ENCODE measurements at places on chromosomes 7 and 10.

DNA sequence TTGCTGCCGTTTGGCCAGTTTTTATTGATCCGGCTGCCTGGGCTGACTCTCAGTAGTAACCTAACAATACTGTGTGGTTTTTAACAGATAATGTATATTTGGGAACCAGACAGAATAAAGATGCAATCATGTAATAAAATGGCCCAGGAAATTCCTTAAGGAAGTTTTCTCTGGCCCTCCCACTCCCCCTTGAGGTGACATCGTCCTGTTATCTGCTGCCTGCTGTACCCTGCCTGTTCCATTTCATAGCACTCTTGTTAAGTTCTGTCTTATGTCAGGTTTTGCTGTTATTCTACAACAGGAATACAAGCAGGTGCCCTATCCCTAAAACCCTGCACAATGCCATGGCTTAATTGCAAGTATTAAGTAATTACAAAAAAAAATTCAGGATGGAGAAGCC lies 12.5 kb downstream of the ITGB8 start:
- no peak for DNase-seq

GRCh38 chr7:92615861-92616260 lies 25.7 kb upstream of the FAM133B start:
- DNase-seq: no peak

DNA sequence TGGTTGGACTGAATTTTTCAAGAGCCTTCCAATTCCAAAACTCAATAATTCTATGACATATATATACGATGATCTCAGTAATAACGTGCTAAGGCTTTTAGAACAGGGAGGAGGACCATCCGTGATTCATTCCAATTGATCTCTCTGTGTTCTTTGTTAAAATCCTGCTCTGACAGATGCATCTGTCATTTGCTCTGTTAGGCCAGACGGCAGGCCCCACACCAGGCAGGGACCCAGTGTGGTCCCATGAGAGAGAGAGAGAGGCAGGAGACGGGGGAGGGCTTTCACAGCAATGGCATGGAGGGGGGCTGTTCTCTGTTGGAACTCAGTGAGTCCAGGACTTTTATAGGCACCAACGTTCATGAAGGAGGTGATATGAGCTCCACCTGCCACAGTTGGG lies 160.0 kb upstream of the INSYN2A start:
- no peak for DNase-seq

DNA sequence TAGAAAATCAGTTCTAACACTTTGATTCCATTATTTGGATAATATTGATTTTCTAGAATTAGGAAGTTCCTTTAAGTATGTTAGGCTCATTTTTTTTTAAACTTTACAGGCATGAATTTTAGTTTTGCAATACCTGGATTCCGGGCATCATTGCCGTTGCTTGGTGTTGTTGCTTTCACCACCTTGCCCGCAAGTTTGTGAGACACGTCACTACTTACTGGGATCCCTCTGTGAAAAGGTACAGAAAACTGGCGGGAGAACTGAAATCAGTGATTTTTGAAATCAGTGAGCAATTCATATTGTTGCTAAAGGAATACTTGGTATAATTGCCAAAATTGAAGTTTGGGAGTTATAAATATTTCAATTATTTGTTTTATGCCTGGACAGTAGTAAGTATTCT lies 232.3 kb upstream of the NPY start:
- DNase-seq: no peak

GRCh38 chr7:55086413-55087201 lies 67.8 kb downstream of the EGFR start:
- no peak for DNase-seq

GRCh38 chr10:69087590-69088470 lies at the start of gene SRGN:
TSS of gene SRGN (plus strand) at chr10:69088103. CDS start at chr10:69088158, 55 bp downstream.
- peak; percentile 86 for DNase-seq

GRCh38 chr7:136890399-136890798 lies 21.9 kb downstream of the CHRM2 start:
- no peak for DNase-seq

- no peak for DNase-seq
Measured at GRCh38 chr7:45099891-45100760, 11.4 kb upstream of the NACAD start.

DNA sequence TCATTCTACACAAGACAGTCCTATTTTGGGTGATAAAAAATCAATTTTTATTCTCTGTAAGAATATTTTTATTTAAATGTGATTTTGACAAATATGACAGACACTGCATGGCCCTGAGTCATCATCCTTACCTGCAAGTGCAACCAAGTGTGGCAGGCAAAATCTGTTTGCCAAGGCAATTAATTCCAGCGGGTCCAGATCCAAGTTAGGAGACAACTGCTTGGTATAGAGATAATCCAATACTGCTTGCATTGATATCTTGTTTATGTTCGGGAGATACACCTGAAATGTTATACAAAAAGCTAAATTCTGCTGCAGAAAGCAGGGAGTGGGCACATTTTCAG lies 66.2 kb downstream of the RHOBTB1 start:
- DNase-seq: no peak

DNA sequence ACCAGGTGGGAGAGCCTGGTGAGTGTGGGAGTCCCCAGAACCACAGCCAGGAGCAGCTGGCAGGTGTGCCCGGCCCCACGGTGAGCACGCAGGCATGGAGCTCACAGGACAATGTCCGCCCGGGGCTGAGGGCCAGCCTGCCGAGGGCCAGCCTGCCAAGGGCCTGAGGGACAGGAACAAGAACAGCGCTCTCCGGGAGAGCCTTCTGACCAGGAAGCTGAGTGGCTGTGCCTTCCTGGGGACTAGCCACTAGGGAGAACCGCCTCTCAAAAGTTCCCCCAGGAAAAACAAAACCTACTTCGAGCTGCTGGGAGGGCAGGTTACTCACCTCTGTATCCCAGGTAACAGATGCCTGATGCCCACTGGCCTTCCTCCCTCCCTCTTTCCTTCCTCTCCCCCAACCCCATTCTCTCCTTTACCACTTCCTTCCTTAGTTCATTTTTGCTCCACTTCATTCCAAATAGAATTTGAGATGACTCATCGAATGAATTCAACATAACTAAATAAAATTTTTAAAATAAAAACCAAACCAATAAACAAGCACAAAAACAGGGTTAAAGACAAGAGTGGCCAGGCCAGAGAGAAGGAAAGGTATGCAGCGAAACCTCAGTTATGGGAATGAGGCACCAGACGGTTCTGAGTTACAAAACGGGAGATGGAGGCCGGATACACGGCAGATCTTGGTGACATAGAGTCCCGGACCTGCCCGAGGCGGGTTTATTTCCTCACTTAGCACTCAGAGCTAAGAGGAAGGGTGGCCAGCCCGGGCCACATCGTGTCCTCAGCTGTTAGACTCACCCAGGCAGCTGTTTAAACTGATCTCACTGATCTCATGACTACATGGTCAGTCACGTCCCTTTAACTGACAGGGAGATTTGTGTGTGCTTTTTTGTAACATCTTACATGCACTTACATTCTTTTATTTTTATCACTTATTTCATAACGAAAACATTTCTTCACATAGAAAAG lies 128.5 kb downstream of the TNS3 start:
- DNase-seq: no peak

- no peak for DNase-seq
Measured at GRCh38 chr7:66452165-66452564, 176.5 kb upstream of the KCTD7 start.

DNA sequence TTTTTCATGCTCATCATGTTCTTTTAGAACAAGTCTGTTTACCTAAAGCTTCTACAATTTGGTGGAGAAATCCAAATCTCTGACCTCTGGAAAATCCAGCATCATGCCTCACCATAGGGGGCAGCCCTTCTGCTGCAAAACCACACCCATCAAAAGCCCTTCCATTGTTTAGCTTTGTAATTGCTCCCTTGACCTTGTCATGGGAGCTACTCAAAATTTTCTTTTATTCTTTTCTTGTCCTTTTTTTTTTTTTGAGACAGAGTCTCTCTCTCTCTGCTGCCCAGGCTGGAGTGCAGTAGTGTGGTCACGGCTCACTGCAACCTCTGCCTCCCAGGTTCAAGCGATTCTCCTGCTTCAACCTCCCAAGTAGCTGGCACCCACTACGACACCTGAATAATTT lies 234.4 kb downstream of the NEBL start:
- no peak for DNase-seq

DNA sequence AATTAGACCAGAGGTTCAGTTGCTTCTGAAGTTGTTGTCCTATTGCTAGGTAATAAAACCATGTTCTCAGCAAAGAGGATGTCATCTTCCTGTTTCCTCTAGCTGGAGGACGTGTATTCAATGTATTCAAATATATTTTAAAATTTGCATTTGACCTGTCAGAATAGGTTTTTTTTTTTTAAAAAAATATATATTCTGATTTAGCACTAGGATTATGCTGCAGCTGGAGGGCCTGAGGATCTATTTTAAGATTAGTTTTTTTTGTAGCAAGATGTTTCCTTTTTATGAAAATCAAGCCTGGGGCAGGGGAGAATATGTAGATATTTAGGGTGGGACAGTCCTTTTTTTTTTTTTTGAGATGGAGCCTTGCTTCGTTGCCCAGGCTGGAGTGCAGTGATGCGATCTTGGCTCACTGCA lies 337.0 kb downstream of the FRMD4A start:
- DNase-seq: no peak

DNA sequence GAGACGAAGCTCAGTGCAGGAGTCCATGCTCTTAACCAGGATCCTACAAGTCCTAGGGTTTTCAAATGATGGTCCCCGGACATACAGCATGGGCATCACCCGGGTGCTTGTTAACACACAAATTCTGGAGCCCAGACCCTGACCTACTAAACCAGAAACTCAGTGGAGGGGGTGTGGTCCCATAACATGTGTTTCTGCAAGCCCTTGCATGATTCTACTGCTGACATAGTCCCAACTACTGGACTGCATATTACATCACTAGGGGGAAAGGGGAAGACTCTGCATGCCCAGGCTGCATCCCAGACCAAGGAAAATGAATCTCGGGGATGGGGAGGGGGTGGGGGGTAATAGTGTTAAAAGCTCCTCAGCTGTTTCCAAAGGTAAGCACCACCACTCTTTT lies 40.3 kb downstream of the GRB10 start:
- DNase-seq: no peak

DNA sequence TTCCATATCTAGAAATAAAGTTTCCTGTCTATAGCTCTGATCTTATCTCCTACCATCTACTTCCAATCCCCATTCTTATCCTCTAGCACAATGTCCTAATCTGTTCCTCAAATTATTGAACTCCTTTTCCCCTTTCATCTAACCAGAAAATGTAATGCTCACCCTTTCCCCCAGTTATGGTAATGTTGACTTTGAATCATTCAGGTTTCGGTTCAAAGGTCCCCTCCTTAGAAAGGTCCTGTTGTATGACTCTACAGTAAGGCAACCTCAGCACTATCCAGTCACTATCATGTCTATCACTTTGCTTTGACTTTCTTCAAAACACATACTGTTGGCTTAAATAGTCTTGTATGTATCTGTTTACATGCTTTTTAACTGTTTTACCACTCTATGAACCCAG lies 264.2 kb upstream of the PCDH15 start:
- DNase-seq: no peak

GRCh38 chr10:521261-522250 lies 167.9 kb downstream of the DIP2C start:
- DNase-seq: no peak

DNA sequence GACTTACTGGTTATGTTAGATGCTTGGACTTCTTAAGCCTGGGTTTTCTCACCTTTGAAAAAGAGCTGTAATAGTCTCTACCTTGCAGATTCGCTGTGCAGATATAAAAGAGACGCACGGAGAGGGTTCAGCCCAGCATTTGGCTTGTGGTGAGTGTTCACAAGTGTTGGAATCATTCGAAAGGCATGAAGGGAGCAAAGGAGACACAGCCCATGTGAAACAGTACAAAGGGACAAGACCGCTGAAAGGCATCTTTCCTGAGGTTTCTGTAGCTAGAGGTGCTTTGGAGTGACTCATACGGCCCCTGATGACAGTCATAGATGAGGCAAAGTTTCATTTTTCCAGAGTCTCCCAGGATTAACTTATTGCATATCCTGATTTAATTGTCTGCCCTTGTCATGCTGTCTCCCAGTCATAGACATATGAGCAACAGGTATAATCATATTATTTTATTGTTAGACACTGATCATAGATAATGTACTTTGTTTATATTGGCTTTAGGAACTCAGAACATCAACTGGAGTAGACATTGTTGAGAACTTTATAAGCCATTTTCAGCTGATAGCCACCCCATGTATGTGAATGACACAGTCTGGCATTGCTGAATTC lies 171.1 kb downstream of the ADRA2A start:
- DNase-seq: no peak

- no peak for DNase-seq
Measured at GRCh38 chr7:696426-696811, 30.1 kb upstream of the DNAAF5 start.

- no peak for DNase-seq
Measured at GRCh38 chr10:131743190-131744151, 157.3 kb upstream of the PPP2R2D start.

DNA sequence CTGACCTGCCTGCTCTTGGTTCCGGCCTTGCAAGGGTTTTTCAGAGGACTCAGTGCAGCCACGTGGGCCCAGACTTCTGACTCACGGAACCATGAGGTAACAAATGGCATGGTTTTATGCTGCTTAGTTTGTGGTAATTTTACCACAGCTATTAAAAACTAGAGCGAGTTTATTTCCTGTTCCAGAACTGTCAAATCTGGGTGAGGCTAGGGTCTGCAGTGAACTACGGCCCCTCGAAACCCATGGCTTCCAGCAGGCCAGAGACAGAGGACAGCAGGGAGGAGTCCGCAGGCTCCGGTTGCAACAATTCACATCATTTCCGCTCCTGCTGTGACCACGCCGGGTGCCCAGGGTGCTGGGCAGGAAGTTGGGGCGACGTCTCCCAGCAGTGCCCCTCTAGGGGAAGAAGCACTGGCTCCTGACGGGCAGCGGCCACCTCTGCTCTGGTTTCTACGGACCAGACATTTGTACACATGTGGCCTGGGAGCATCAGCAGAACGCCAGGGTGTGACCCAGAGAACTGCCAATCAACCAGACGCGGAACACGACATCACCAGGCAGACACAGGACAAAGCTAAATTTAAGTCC lies 74.8 kb downstream of the ADARB2 start:
- DNase-seq: no peak

- no peak for DNase-seq
Measured at GRCh38 chr10:27685681-27686080, 59.9 kb downstream of the MKX start.

DNA sequence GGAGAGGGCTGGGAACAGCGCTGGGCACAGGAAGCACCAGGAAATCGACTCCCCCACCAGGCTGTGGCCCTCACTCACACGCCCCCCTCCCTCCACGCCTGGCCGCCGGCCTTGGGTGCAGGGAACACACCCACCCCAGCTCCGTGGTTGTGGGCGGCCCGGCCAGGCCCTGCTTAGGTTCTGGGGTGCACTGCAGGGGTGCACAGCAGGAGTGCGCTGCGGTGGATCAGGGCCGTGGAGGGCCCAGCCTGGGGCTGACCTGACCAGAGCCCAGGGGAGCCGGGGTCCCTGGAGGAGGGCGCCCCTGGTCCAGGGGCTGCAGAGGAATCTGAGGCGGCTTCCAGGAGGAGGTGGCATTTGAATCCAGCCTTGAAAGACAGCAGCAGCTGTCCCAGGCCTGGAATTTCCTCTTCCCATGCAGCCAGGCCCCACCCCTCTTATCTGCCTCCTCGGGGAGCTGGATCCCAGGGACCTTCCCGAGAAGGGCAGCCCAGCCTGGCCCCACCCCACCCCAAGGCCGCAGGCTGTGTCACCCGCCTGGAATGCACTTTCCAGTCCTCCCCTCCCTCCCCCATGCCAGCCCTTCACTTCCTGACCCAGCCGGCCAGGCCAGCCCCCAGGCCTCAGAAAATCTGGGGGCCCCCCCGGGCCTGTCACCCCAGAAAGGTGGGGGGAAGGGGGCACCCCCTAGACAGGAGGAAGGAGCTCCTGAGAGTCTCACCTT lies 18.4 kb upstream of the PDGFA start:
- DNase-seq: no peak
